ENCODE measurements at places on chromosomes 13 and 19.
A peak's percentile ranks its signal among the peaks of the same experiment; 100 is the strongest.

GRCh38 chr13:49055021-49055420, 79.3 kb downstream of the FNDC3A start:
- no peak for DNase-seq

- peak; percentile 68 for DNase-seq
Measured at GRCh38 chr19:488505-489417, 7.5 kb upstream of the MADCAM1 start.

DNA sequence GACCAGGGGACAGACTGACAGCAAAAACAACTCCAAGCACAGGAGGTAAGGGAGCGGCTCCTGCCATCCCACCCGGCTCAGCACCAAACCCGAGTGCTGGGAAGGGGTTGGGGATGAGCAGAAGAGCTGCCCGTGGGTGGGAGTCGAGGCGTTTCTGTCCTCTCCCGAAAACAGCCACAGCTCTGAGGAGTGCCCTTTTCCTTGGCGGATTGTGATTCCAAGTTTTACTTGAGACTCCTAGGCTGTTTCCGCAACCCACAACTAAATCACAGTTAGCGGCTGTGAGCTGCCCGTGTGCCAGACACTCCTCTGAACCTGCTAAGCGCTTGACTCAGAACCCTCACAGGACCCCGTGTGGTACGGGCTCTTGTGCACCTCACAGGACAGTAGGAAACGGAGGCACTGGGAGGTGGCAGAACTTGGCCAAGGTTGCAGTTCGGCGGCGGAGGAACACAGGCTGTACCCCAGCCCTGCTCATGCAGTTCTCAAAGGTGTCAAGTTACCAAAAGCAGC, 21.4 kb downstream of the CFAP97D2 start:
- no peak for DNase-seq

GRCh38 chr19:9673912-9674662, 813 bp downstream of the ZNF562 start:
- no peak for DNase-seq

DNA sequence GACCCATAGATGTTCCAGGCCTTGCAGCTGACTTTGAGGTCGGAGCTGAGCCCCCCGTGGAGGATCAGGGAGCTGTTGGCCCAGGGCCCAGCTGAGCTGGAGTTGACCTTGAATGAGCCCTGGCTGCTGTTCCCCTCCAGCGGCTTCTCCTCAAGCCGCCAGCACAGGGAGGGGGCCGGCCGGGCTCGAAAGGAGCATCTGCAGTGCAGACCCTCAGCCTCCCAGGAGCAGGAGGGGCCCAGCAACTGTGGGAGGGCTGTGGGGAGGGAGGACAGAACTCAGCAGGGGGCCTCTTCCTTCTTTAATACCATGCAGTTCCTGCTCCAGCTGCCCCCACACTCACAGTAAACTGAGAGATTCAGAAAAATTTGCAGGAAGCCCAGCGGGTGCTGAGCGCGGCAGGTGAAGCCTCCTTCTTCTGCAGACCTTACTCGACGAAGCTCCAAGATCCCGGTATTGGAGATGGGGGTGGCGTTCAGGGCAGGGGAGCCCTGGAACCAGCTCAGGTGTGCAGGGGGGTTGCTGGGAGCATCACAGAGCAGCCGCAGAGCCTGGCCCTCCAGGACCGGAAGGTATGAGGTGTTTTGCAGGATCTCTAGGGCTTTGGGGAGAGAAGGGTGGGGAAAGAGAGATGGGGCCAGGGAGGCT, 2.6 kb downstream of the SIGLEC5 start:
- DNase-seq = no peak

DNA sequence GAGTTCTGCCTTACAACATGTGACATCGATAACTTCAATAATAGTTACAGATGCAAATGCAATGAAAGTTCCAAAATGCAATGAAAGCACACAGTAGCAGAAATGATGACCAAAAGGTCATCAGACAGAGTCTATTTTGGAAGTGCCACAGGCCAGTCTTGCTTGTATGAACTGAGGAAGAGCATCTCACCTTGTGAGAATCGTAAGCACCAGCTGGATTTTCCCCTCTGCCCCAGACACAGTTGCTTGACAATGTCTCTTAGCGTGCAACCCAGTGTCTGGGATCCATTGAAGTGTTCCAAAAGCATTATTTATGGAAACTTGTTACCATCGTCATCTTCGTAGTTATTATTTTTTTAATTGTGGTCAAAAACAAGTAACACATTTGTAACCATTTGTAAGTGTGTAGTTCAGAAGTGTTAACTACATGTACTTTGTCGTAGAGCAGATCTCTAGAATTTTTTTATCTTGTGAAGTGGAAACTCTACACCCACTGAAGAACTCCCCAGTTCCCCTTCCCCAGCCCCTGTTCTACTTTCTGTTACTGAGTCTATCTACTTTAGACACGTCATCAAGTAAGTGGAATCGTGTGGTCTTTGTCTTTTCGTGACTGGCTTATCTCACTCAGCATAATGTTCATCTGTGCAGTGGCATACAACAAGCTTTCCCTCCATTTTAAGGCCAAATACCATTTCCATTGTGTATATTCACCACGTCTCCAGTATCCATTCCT, 170.0 kb upstream of the RNF113B start:
- DNase-seq = no peak

DNA sequence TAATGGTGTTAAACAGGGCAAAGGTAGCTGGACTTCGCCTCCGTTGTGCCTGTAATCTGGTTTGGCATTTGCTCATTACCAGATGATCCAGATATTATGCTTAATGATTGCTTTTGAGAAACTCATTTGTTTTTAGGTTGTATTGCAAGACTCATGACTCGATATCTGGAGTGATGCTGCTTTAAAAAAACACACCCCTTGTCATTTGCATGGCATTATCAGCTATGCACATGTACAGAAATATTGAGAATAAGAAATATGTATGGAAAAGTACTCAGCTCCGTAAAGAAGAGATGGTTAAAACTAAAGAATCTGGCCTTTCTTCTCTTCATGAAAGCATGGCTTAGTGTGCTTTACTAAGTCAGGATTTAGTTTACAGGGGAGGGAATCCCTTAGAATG, 95.0 kb downstream of the ARHGEF7 start:
- DNase-seq = no peak

GRCh38 chr13:38796890-38797289, 110.0 kb downstream of the FREM2 start:
- DNase-seq = no peak

GRCh38 chr13:33411312-33411711, 125.8 kb upstream of the STARD13 start:
- no peak for DNase-seq

GRCh38 chr19:55640577-55641425, at the start of gene ZNF580:
TSS of gene ZNF580 (plus strand) at chr19:55641002. CDS start at chr19:55642509, 1,507 bp downstream.
- DNase-seq = peak; percentile 52
